ENCODE measurements at places on chromosomes 2 and 18.

GRCh38 chr18:59646228-59646962 lies 50.8 kb downstream of the CCBE1 start:
- no peak for DNase-seq

GRCh38 chr2:6139916-6140315 lies 447.7 kb downstream of the SOX11 start:
- DNase-seq: no peak

DNA sequence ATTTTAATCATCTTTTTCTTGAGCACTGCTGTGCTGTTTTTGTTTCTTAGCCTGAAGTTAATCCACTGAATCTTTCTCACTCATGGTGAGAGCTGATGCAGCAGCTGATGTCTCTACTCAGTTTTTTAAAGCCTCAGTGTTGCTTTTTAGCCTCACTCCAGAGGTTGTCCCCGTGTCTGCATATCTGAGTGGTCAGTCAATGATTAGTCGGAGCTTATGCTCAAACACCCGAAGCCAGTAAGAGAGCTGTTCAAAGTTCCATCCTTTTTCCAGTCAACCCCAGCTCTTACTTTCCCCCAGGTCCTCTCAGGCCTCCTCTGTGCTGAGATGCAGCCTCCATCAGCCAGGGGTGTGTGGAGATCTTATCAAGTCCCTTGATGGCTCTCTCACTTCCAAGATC lies 81.1 kb downstream of the MBOAT2 start:
- no peak for DNase-seq

DNA sequence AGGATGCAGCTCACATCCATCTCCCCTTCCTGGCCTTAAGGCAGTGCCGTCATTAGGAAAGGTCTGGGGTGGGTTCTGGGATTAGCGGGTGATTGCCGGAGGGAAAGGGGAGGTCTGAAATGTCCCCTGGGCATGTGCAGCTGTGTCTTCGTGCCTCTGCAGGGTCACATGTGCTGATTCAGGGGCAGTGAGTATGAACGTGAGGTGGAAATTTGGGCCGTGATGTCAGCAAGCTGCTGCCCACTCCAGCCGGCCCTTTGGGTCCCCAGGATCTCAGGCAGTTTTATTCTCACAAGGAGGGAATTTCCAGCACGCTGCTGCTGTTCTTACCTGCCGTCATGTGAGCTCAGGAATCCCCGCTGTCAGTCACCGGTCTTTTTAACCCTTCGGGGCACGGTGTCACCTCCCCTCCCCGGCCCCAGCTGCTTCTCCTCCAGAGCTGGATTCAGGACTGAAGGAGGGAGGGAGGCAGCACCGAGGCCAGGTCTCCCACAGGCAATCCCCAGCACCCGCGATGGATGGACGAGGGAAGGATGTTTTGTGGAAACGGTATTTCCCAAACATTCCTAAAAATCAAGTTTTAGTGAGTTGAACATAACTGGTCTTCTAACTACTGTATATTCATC lies 23.5 kb downstream of the GPR35 start:
- no peak for DNase-seq

DNA sequence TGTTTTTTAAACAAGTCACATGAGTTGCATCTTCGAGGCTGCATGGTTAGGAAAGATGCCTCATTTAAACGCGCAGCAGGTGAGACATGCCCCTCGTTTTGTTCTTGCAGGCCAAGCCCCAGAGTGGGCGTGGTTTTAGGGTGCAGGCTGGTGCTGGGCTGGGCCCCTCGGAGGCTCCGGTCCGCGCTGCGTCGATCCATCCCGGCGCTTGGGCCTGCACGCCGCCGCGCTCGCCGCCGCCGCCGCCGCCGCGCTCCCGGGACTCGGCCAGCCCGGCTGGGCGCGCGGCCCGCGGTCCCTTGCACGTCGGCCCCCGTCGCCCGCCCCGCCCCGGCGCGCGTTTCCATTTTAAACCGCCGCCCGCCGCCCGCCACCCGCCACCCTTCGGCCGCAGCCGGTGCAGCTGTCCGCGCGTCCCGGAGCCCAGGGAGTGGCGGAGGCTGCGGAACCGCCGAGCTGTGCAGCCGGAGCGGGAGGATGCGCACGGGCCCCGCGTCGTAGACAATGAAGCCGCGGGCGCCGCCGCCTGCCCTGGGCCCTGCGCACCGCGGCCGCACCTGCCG lies 175.5 kb downstream of the AGAP1 start:
- peak; percentile 18 for DNase-seq

- DNase-seq: peak; percentile 42
Measured at GRCh38 chr2:147045113-147045512, 799.7 kb upstream of the ACVR2A start.

DNA sequence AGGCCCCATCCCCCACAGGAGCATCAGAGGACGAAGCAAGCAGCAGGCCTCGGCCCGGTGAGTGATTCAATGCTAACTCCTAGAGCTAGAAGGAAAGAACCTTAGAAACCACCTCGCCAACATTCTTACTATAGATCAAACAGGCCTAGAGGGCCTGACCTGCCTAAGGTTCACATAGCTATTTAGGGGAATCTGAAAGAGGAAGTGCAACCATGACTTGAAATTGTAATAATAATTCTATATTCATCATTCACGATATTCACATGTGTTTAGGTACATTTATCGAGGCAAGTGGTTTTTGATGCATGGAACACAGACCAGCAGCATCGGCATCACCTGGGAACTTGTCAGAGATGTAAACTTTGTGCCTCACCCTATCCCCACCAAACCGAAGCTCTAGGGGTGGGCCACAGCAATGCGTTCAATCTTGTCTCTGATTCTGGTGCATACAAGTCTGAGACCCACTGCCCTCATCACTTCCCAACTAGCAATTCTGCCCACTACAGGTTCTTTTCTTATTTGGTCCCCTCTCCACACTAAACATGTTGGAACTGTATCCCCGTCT lies 78.0 kb upstream of the DNMT3A start:
- no peak for DNase-seq

DNA sequence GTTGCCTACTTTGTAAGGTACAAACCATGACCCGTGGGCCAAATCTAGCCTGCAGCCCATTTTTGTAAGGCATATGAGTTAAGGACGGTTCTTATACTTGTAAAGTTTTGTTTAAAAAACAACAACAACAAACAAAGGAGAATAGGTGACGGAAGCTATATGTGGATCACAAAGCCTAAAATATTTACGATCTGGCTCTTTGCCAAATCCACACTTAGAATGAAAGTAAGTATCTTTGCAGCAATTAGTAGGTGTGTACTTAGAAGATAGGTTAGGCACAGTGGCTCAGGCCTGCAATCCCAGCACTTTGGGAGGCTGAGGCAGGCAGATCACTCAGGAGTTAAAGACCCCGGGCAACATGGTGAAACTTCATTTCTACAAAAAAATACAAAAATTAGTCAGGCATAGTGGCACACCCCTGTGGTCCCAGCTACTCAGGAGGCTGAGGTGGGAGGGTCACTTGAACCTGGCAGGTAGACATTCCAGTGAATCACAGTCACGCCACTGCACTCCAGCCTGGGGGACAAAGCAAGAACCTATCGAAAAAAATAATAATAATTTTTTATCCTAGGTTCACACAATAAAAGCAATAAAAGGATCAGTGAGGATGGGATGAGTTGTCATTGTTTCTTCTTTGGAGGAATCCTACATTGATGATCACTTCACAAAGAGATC lies 57.8 kb upstream of the CTAGE1 start:
- DNase-seq: no peak

DNA sequence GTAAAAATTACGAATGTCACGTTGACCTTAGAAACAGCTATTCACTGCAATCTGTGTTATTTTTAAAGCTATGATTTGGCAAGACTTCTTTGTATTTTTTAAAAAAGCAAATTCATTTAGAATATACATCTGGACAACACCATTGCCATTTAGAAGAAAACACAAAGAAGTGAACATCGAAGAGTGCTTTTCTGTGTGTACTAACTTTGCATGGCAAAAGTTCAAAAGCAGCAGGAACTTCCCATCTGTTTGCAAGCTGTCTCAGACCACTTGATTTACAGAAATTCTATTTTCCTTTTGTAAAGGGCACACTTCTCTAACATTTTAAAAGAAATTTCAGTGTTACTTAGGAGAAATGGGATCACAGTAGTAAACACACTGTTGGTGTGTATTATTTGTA lies 145.9 kb downstream of the CALCRL start:
- DNase-seq: no peak

- no peak for DNase-seq
Measured at GRCh38 chr2:72142570-72143440, 4.9 kb downstream of the CYP26B1 start.

DNA sequence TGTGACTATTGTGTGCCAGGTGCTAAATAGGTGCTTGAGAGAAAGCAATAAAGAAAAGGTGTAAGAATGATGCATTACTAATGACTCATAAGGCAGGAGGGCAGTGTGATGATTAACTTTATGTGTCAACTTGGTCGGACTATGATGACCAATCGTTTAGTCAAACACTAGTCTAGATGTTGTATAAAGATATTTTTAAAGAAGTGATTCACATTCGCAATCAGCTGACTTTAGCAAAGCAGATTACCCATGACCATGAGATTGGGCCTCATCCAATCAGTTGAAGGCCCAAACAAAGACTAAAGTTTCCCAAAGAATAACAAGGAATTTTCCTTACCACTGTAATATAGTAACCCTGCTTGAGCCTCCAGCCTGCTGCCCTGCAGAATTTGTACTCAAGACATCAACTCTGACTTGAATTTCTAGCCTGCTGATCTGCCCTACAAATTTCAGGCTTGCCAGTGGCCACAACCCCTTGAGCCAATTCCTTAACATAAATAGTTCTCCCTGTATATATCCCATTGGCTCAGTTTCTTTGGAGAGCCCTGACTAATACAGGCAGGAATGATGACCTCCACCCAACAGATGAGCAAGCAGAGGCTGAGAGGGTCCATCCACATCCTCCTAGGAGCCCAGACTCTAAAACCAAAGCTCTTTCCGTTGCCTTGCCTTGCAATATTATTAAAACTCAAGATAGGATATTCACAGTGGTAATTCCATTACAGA lies 132.6 kb downstream of the ACTR3 start:
- DNase-seq: no peak

- DNase-seq: no peak
Measured at GRCh38 chr2:217996361-217996760, 6.4 kb downstream of the TNS1 start.

DNA sequence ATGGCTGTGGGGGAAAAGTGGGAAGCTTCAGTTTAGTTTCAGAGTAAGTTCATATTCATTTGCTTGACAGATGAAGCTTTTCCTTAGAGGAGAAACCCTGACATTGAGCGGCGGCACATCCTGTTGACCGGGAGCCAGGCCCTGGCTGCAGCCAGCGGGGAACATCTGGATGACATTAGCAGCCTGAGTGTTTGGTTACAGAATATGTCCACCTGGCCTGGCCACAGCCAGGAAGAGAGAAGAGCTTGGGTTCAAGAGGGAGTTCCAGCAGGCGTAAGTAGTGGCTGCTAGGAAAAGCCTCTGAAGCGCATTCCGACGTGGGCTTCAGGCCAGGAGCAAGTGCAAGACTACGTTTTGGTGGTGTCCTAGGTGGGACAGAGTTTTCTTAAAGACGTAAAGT lies 144.9 kb upstream of the MYCN start:
- no peak for DNase-seq

DNA sequence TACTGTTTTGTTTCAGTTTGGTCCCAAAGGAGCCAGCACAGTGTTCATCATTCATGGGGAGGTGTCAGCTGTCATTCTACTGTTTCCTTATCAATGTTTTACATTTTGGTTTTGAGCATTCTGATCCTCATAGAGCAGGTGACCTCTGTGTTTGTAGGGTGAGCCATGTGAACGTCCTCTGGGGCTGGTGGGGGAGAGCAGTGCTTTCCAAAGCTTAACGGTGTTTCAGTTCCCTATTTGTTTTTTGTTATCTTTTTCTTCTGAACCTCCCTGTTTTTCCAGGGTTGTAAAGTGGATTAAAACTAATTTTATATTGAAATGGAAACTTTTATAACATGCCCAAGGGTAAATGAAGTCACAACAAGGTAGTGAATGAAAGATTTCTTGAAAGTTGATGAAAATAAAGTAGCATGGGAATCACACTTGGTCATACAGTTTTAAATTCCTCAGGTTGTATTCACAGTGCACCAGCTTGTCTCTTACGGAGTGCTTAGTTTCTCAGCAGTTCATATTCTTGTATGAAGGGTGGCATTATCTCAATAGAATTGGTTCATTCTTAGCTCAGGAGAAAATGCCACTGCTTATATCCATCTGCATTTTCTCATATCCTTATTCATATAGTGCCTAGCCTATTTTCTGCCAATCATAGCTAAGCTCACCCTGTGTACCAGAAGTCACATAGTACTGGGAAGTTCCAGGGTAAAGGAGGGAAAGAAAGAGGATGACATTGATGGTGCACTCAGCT lies 54.5 kb downstream of the MAP4K4 start:
- no peak for DNase-seq

GRCh38 chr2:59391896-59392295 lies 1150.8 kb upstream of the FANCL start:
- no peak for DNase-seq

DNA sequence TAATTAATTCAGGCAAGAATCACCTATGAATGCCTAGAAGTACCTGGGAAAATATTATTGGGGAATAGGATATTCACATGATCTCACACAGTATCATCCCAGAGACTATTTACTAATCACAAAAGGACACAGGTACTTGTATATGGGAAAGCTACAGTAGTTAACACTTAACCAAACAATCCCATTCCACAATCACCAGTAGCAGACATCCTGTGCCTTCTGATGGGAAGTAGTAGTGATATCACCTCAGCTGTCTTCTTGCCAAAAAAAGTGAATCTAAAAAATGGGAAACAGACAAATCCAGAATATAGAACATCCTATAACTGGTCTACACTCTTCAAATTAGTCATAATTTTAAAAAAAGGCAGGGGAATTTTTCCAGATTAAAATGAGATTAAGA lies 75.6 kb upstream of the CCDC150 start:
- no peak for DNase-seq

DNA sequence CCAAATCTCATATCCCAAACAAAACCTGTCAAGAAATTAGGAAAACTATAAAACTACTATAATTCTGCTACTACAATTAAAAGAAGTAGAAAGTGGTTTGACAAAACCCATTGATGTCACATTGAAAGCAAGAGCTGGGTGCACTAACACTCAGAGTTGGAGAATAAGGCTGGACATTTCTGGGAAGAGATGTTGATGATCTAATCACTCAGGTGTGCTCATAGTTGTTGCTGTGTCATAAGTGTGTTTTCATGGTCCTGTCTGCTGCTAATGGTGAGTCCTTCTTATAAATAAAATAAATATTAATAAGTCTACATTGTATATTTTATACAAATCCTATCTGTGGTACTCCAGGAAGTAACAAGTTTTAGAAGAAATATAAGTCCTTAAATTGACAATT lies 168.2 kb upstream of the LRP1B start:
- no peak for DNase-seq

DNA sequence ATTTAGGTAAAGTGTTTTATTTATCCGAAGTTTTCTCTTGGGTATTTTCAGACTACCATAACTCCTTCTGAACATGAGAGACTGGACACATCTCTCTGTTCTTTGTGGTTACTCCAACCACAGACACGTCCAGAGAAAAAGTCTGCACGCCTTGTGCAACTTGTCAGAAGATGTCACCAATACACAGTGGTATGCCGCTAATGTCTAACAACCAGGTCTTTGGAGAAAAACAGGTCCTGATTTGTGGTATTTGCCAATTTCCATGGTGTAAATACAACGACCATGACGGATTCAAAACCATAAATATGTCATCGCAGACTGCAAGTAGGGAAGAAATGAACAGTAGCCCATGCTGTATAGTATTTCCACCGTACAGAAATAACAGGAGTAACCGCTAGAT lies 620.6 kb upstream of the ID2 start:
- DNase-seq: no peak

All from activated CD4-positive, alpha-beta T cell treated with anti-CD3 and anti-CD28 coated beads, Interleukin-2, amount 50 U/mL, for 16 hours (primary cell).